Kidney (tissue), 22 donors: ENCODE measurements at places on chromosomes 16 and 17. TPM values are rescaled to one million over a fixed set of nuclear protein-coding genes. Genes with fewer than 3 reads are reported as not detected.

SEBOX gene
- not detected for total RNA-seq

SLC38A8 gene
- total RNA-seq: not detected

ITGB3 gene
- 88.8 TPM for total RNA-seq

HEATR9 gene
- total RNA-seq: 0.16 TPM

TTYH2 gene
- 7.1 TPM for total RNA-seq

TNRC6A gene
- total RNA-seq: 61.9 TPM

C17orf78 gene
- not detected for total RNA-seq

MT1E gene
- 258 TPM for total RNA-seq

TBC1D26 gene
- total RNA-seq: not detected

TRIM37 gene
- total RNA-seq: 19.1 TPM

DNA sequence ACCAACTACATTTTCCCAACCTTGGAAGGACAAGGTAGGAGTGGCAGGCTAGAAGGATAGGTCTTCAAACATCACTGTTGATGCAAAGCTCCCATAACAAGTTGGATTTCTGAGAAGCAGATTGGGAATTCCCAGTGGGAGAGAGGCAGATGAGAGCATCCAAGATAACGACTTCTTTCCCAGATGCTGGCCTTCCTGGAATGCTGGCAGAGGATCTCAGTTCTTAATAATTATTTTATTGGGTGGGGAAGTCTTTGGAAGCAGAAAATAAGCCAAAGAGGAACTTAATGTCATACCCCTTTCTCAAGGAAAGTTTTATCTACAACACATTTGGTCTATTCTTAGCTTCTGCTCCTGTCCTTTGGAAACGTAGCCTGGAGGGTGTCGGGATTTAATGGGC is 64.5 kb downstream of the MPRIP start:
- DNase-seq: no peak
- H3K36me3 ChIP-seq: peaks cover 2% of the 10 kb centered on the region
- no peaks in the 10 kb centered on the region for H3K4me1 ChIP-seq
- H3K27me3 ChIP-seq: no peaks in the 10 kb centered on the region

- no peaks in the 10 kb centered on the region for H3K27me3 ChIP-seq
- no peak overlapping the region for H3K27ac ChIP-seq
- DNase-seq: peak; percentile 51
- no peaks in the 10 kb centered on the region for H3K36me3 ChIP-seq
- H3K4me1 ChIP-seq: peaks cover 3% of the 10 kb centered on the region
Measured at GRCh38 chr17:17039911-17040310, 2.3 kb upstream of the MPRIP start.

GRCh38 chr16:69465083-69465721 is 40.8 kb downstream of the CYB5B start:
- peaks cover 4% of the 10 kb centered on the region for H3K36me3 ChIP-seq
- no peak overlapping the region for H3K4me3 ChIP-seq
- no peak for DNase-seq
- no peak overlapping the region for H3K27ac ChIP-seq
- H3K4me1 ChIP-seq: peaks cover 4% of the 10 kb centered on the region

- H3K27ac ChIP-seq: no peak overlapping the region
- no peak overlapping the region for H3K4me3 ChIP-seq
- no peaks in the 10 kb centered on the region for H3K27me3 ChIP-seq
- H3K4me1 ChIP-seq: no peaks in the 10 kb centered on the region
- no peaks in the 10 kb centered on the region for H3K36me3 ChIP-seq
Measured at GRCh38 chr17:49880291-49881053, 32.6 kb upstream of the TAC4 start.

GRCh38 chr17:60857556-60858080 is 180.0 kb downstream of the BCAS3 start:
- H3K4me1 ChIP-seq: no peaks in the 10 kb centered on the region
- no peak overlapping the region for H3K4me3 ChIP-seq
- DNase-seq: no peak
- H3K36me3 ChIP-seq: no peaks in the 10 kb centered on the region
- H3K27me3 ChIP-seq: no peaks in the 10 kb centered on the region

GRCh38 chr17:61410141-61411010 is 10.7 kb downstream of the TBX2 start:
- peak overlapping the region; percentile 51 for H3K4me3 ChIP-seq
- peak; percentile 92 for DNase-seq
- H3K36me3 ChIP-seq: no peaks in the 10 kb centered on the region
- H3K4me1 ChIP-seq: peaks cover 23% of the 10 kb centered on the region
- H3K27me3 ChIP-seq: peaks cover 10% of the 10 kb centered on the region

DNA sequence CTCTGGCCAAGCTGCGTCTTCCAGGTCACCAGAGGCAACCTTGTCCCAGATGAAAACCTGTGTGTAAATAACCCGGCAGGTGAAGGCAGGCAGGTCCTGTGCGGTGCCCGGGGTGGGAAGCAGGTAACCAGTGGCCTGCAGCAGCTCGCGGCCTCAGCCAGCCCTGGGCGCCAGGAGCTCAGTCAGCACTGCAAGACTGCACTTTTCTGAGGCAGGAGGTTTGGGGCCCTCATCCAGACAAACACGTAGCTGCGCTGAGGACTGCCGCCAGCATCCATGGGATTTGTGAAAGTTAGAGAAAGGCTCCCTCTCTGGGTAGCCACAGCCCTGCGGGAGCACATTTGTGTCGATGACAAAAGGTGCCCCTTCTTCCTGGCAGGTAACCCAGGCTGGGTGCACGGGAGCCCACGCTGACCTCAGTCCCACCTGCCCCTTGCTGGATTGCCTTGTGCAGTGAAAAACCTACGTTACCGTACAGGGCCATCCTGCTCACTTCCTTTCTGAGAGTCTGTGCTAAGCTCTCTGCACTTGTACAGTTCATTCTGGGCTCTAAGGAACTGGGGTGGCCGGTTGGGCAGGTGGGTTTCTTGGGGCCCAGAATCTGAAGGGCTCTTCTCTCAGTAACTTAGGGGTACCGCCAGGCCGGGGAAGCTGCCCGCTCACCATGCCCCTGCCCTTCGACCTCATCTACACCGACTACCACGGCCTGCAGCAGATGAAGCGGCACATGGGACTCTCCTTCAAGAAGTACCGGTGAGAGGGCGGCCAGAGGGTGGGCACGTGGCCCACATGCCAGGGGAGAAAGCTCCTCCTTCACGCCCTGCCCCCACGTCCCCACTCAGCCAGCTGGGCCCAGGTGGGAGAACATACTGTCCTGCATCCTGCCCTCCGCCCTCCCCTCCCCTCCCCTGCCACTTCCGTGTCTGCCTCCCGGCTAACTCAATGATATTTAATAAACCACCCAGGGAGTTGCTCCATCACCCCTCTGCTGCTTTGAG is 56.4 kb downstream of the MGAT5B start:
- no peaks in the 10 kb centered on the region for H3K36me3 ChIP-seq
- no peak overlapping the region for H3K27ac ChIP-seq
- peaks cover 5% of the 10 kb centered on the region for H3K4me1 ChIP-seq
- H3K4me3 ChIP-seq: no peak overlapping the region
- H3K27me3 ChIP-seq: no peaks in the 10 kb centered on the region

DNA sequence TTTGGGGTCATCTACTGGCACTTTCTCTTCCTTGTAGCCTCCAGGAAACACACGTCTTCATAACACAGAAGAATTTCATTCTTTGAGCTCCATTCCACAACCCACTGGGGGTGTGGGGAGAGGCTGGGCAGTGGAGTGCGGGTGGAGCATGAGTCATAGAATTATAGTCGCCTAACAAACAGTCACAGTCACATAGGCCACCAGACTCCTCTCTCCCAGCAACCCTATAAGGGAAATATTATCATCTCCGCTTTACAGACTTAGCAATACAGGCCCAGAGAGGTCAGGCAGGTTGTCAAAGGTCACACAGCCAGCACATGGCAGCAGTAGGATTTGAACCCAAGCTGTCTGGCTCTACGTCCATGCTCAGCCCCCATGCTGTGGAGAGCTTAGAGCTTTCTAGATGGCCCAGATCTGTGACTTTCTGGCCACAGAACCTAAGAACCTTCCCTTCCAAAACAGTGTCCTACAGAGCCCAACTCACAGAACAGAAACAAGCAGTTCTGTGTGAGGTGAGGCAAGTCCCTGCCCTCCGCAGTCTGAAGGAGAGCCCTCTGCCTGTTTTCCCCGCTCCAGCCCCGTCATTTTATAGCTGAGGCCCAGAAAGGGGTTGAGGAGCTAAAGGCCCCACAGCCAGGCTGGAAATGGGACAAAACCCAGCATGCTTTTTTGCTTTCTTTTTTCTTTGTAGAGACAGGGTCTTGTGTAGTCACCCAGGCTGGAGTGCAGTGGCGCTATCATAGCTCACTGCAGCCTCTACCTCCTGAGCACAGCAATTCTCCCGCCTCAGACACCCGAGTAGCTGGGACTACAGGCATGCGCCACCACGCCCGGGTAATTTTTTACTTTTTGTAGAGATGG is 10.7 kb upstream of the LITAF start:
- H3K27ac ChIP-seq: peak overlapping the region; percentile 82
- H3K4me1 ChIP-seq: no peaks in the 10 kb centered on the region
- H3K27me3 ChIP-seq: no peaks in the 10 kb centered on the region
- no peak overlapping the region for H3K4me3 ChIP-seq
- DNase-seq: peak; percentile 88

GRCh38 chr17:34571428-34572130 is 7.8 kb upstream of the TMEM132E start:
- no peaks in the 10 kb centered on the region for H3K4me1 ChIP-seq
- no peak for DNase-seq
- H3K4me3 ChIP-seq: no peak overlapping the region
- H3K36me3 ChIP-seq: no peaks in the 10 kb centered on the region

DNA sequence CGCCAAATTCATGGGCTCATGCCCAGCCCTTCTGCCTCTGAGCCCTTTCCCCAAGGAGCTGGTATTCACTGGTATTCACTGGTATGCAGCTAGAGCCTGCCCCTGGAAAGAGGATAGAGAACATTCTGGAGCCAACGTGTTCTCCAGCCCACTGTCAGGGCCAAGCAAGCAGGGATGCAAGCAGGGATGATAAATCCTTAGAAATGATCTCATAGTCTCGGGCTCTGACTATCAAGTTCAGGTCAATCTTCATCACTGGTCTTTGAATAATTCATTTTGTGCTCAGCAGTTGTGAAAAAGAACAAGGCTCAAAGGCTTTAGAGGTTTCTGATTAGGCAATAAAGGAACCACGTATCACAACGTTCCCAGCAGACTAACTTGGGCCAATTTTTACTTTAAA is 57.3 kb downstream of the CACNG5 start:
- H3K36me3 ChIP-seq: no peaks in the 10 kb centered on the region
- no peak overlapping the region for H3K27ac ChIP-seq
- H3K27me3 ChIP-seq: no peaks in the 10 kb centered on the region
- H3K4me3 ChIP-seq: no peak overlapping the region
- no peaks in the 10 kb centered on the region for H3K4me1 ChIP-seq

- no peaks in the 10 kb centered on the region for H3K27me3 ChIP-seq
- no peaks in the 10 kb centered on the region for H3K4me1 ChIP-seq
- no peak overlapping the region for H3K4me3 ChIP-seq
- DNase-seq: no peak
- H3K36me3 ChIP-seq: peaks cover 35% of the 10 kb centered on the region
Measured at GRCh38 chr17:78805301-78805700, 23.2 kb upstream of the CYTH1 start.

DNA sequence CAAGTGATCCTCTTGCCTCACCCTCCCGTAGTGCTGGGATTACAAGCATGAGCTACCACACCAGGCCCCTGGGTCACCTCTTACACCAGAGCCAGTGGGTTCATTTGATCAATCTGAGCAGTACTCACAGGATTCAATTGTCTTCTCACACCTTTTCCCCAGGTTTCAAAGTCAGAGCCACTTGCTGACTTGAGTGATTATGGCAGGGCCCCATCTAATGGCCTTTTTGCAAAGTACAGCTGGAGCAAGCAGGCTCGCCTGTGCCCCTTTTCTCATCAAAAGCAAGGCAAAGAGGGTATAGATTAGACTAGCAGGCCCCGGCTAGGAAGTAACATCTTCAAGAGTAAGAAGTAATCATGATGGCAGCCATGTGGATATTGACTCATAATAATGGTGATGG is 114.8 kb upstream of the NOL11 start:
- DNase-seq: peak; percentile 66
- no peak overlapping the region for H3K27ac ChIP-seq
- no peaks in the 10 kb centered on the region for H3K36me3 ChIP-seq
- no peak overlapping the region for H3K4me3 ChIP-seq

- H3K4me3 ChIP-seq: no peak overlapping the region
- H3K36me3 ChIP-seq: no peaks in the 10 kb centered on the region
Measured at GRCh38 chr16:86681757-86682106, 103.4 kb downstream of the FOXL1 start.

- no peak for DNase-seq
- H3K4me3 ChIP-seq: no peak overlapping the region
- no peak overlapping the region for H3K27ac ChIP-seq
- H3K27me3 ChIP-seq: no peaks in the 10 kb centered on the region
- H3K4me1 ChIP-seq: peaks cover 6% of the 10 kb centered on the region
Measured at GRCh38 chr16:87314990-87315420, 2.2 kb downstream of the C16orf95 start.

GRCh38 chr17:329784-330420 is 22.7 kb downstream of the RPH3AL start:
- no peak overlapping the region for H3K4me3 ChIP-seq
- H3K27ac ChIP-seq: no peak overlapping the region
- DNase-seq: no peak
- H3K27me3 ChIP-seq: no peaks in the 10 kb centered on the region
- no peaks in the 10 kb centered on the region for H3K4me1 ChIP-seq

DNA sequence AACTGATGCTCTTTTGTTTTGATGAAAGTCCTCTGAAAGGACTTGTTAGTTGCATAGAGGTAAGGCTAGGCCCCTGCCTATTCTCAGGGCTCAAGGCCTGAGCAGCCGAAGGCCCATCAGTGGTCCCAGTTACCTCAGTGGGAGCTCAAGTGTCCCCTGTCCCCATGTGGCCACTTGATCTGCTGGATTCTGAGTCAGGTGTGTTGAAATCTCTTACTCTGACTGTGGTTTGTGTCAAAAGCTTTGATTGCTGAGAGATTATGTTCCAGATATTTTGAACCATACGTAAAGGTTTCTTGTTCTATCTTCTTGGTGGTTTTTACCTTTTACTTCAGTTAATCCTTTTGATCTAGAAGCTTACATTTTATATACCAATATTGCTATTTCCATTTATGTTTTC is 191.7 kb downstream of the LGALS9B start:
- no peak for DNase-seq
- H3K27ac ChIP-seq: no peak overlapping the region
- H3K4me3 ChIP-seq: no peak overlapping the region
- no peaks in the 10 kb centered on the region for H3K36me3 ChIP-seq

- H3K4me1 ChIP-seq: no peaks in the 10 kb centered on the region
- no peak overlapping the region for H3K27ac ChIP-seq
- H3K4me3 ChIP-seq: no peak overlapping the region
Measured at GRCh38 chr16:65523283-65523944, 401.6 kb upstream of the CDH11 start.
